ENCODE measurements at places on chromosomes 12 and 14. TPM values are rescaled to one million over a fixed set of nuclear protein-coding genes. Genes with fewer than 3 reads are reported as not detected.

GRCh38 chr12:111454716-111455447 is 49.2 kb downstream of the SH2B3 start:
- H3K4me1 ChIP-seq = peaks cover 16% of the 10 kb centered on the region
- peak overlapping the region; percentile 20 for H3K27ac ChIP-seq
- H3K4me3 ChIP-seq = no peak overlapping the region
- peaks cover 22% of the 10 kb centered on the region for H3K36me3 ChIP-seq

GRCh38 chr12:22321638-22322037 is 12.9 kb downstream of the ST8SIA1 start:
- H3K27me3 ChIP-seq = no peaks in the 10 kb centered on the region
- peak; percentile 16 for DNase-seq
- peak overlapping the region; percentile 14 for H3K27ac ChIP-seq
- no peaks in the 10 kb centered on the region for H3K36me3 ChIP-seq

DNA sequence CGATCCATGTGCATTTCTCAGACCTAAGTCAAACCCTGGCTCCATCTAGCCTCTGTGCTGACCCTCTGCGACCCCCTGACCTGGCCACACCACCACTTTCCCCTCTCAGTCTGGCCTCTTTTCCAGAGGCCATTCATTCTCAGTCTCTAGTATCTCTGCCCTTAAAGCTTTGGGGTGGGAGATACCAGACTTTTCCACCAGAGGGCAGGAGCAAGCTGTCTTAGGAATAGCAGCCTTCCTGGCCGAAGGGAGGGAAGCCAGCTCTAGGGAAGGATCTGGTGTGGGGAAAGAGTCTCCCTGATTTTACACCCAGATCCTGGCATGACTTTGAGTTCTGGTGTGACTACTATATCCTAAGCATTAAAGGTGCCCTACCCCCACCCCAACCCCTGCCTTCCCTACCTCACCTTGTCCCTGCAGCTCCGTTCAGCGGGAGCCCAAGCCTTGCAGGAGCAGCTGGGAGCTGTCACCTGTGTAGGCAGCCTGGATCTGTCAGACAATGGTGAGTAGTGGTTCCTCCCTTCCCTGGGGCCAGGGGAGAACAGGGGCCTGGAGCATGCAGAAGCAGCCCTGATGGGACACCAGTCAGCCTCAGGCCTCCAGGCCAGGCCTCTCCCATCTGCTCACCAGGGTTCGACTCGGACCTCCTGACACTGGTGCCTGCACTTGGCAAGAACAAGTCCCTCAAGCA is 6.6 kb downstream of the CARMIL3 start:
- no peaks in the 10 kb centered on the region for H3K27me3 ChIP-seq
- no peaks in the 10 kb centered on the region for H3K36me3 ChIP-seq
- no peak overlapping the region for H3K27ac ChIP-seq
- peak; percentile 53 for DNase-seq
- H3K4me1 ChIP-seq = peaks cover 3% of the 10 kb centered on the region

DNA sequence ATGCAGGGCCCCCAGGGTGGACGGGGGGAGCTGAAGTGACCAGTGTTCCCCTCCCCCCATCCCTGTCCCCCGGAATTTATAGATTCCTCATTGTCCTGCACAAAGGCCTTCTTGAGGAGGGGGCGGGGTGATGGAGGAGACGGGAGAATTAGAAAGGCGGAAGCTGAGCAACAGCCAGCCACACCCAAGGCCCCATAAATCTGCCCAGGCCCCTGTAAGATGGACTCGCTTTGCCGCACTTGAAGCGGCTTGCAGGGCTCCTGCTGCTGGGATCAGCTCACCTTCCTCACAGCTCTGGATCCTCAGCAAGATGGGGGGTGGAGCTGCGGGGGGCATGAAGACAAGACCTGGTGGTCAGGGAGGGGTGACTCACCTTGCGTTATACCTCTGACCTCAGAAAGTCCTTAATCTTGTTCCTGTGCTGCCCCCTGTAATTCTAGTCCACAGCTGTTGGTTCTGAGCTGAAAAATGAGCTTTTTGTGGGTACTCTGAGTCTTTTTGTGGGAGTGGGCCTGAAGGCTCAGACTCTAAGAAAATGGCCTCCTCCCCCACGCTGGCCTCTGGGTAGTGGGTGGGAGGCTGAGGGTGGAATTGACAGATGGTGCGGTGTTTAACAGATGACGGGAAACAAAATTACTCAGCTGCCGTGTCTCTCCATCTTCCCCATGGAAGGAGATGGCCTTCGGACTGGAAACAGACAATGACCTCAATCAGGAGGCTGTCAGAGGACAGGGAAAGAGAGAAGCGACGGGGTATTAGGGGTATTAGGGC is 15.8 kb upstream of the ANKRD33 start:
- peaks cover 39% of the 10 kb centered on the region for H3K27me3 ChIP-seq
- H3K4me1 ChIP-seq = peaks cover 23% of the 10 kb centered on the region
- H3K4me3 ChIP-seq = no peak overlapping the region
- DNase-seq = no peak

The ARHGDIB gene
- total RNA-seq = 402 TPM

- H3K4me3 ChIP-seq = no peak overlapping the region
- peak; percentile 55 for DNase-seq
- H3K4me1 ChIP-seq = peaks cover 15% of the 10 kb centered on the region
- peak overlapping the region; percentile 25 for H3K27ac ChIP-seq
Observed at GRCh38 chr12:123905319-123905925, 67.2 kb downstream of the CCDC92 start.

GRCh38 chr12:55720894-55721444 is 776 bp downstream of the RDH5 start:
- no peaks in the 10 kb centered on the region for H3K27me3 ChIP-seq
- no peak overlapping the region for H3K4me3 ChIP-seq
- no peak overlapping the region for H3K27ac ChIP-seq
- H3K4me1 ChIP-seq = peaks cover 25% of the 10 kb centered on the region
- DNase-seq = no peak

GRCh38 chr14:57212919-57213318 is 55.8 kb downstream of the EXOC5 start:
- H3K4me1 ChIP-seq = peaks cover 9% of the 10 kb centered on the region
- no peak overlapping the region for H3K4me3 ChIP-seq
- no peak for DNase-seq
- H3K27me3 ChIP-seq = no peaks in the 10 kb centered on the region
- no peak overlapping the region for H3K27ac ChIP-seq

The ARID4A gene
- total RNA-seq = 33.9 TPM

The OAS2 gene
- 80.2 TPM for total RNA-seq

GRCh38 chr12:5458229-5459050 is 26.5 kb downstream of the NTF3 start:
- H3K27me3 ChIP-seq = peaks cover 5% of the 10 kb centered on the region
- DNase-seq = no peak
- no peak overlapping the region for H3K4me3 ChIP-seq
- H3K4me1 ChIP-seq = peaks cover 3% of the 10 kb centered on the region
- no peak overlapping the region for H3K27ac ChIP-seq

- H3K36me3 ChIP-seq = peaks cover 2% of the 10 kb centered on the region
- H3K4me1 ChIP-seq = peaks cover 63% of the 10 kb centered on the region
- H3K4me3 ChIP-seq = peak overlapping the region; percentile 92
- H3K27me3 ChIP-seq = no peaks in the 10 kb centered on the region
Observed at GRCh38 chr14:73785336-73785833, 66.2 kb upstream of the PTGR2 start.

GRCh38 chr14:104898870-104899510 is 25.7 kb upstream of the PLD4 start:
- no peak overlapping the region for H3K27ac ChIP-seq
- no peaks in the 10 kb centered on the region for H3K36me3 ChIP-seq
- peaks cover 10% of the 10 kb centered on the region for H3K27me3 ChIP-seq
- no peak overlapping the region for H3K4me3 ChIP-seq
- H3K4me1 ChIP-seq = no peaks in the 10 kb centered on the region
- DNase-seq = no peak

The SMCO3 gene
- total RNA-seq = not detected

GRCh38 chr12:2666411-2666810 is 128.4 kb upstream of the FKBP4 start:
- no peak overlapping the region for H3K27ac ChIP-seq
- H3K4me3 ChIP-seq = no peak overlapping the region
- H3K27me3 ChIP-seq = no peaks in the 10 kb centered on the region
- H3K4me1 ChIP-seq = no peaks in the 10 kb centered on the region
- no peak for DNase-seq

The OR4K17 gene
- total RNA-seq = not detected

The CMA1 gene
- total RNA-seq = not detected

The SCARB1 gene
- 14.5 TPM for total RNA-seq

DNA sequence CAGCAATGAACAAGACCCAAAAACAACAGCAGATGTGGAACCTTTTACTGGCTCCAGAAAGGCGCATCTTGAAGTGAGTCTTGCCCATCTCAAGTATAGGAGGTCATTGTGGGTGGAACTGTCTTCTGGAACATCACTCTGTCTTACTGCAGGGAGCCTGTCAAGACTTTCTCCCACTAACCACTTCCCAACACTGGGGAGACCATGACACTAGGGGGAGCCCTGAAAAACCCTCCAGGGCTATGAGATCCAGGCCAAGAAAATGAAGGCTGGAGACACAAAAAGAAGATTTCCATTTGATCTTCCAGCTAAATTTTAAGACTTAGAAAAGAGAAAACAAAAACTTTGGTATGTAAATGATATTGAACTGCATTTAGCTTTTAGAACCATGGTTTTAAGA is 13.5 kb upstream of the ATG14 start:
- no peak overlapping the region for H3K4me3 ChIP-seq
- H3K36me3 ChIP-seq = no peaks in the 10 kb centered on the region
- no peak for DNase-seq
- peaks cover 4% of the 10 kb centered on the region for H3K4me1 ChIP-seq
- no peaks in the 10 kb centered on the region for H3K27me3 ChIP-seq

DNA sequence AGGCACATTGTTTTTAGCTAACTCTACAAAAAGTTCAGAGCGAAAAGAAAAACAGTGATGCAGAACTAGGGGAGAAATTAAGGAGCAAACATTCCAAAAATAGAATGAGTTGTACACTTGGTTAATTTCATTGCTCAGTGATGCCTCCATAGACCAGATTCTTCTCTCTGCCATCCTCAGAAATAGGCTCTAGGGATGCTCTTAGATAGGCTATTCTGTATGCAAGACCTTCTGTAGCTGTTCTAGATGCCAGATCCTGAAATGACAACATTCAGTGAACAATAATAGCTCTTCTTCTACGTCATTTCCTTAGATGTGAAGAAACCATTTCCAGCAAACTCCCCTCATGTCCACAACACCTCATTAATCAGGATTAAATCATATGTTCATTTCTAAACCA is 466.3 kb downstream of the DIO2 start:
- H3K36me3 ChIP-seq = no peaks in the 10 kb centered on the region
- H3K27me3 ChIP-seq = no peaks in the 10 kb centered on the region
- H3K4me1 ChIP-seq = no peaks in the 10 kb centered on the region
- H3K4me3 ChIP-seq = no peak overlapping the region
- H3K27ac ChIP-seq = no peak overlapping the region

GRCh38 chr12:48067250-48067938 is 38.5 kb downstream of the SENP1 start:
- peaks cover 16% of the 10 kb centered on the region for H3K4me1 ChIP-seq
- peaks cover 9% of the 10 kb centered on the region for H3K36me3 ChIP-seq
- H3K27me3 ChIP-seq = no peaks in the 10 kb centered on the region
- H3K4me3 ChIP-seq = no peak overlapping the region

DNA sequence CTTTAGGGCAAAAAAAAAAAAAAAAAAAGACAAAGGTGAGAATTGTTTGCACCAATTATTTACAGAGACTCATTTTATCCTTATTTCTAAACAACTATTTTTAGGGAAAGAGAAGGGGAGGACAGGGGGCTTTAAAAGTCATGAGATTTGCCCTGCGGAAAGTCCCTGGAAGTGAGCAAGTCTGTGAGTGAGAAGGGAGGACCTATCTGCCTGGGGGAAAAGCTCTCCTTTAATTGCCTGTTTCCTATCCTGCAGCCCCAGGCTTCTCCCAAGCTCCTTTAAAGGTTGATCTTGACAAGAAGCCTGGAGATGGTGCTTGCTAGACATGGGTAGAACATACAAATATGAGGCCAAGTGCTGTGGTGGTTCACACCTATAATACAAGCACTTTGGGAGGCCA is 8.3 kb upstream of the CHST11 start:
- H3K4me1 ChIP-seq = no peaks in the 10 kb centered on the region
- H3K36me3 ChIP-seq = no peaks in the 10 kb centered on the region
- no peak for DNase-seq
- peaks cover 5% of the 10 kb centered on the region for H3K27me3 ChIP-seq
- no peak overlapping the region for H3K4me3 ChIP-seq

- H3K27me3 ChIP-seq = no peaks in the 10 kb centered on the region
- peak overlapping the region; percentile 92 for H3K27ac ChIP-seq
- H3K4me3 ChIP-seq = peak overlapping the region; percentile 99
Observed at GRCh38 chr12:113333877-113334785, 778 bp downstream of the SLC8B1 start.

GRCh38 chr12:130981074-130981742 is 27.5 kb downstream of the ADGRD1 start:
- no peak overlapping the region for H3K4me3 ChIP-seq
- no peak overlapping the region for H3K27ac ChIP-seq
- no peaks in the 10 kb centered on the region for H3K36me3 ChIP-seq
- H3K4me1 ChIP-seq = no peaks in the 10 kb centered on the region
- no peak for DNase-seq
- peaks cover 26% of the 10 kb centered on the region for H3K27me3 ChIP-seq

The FGD6 gene
- total RNA-seq = 2.0 TPM

DNA sequence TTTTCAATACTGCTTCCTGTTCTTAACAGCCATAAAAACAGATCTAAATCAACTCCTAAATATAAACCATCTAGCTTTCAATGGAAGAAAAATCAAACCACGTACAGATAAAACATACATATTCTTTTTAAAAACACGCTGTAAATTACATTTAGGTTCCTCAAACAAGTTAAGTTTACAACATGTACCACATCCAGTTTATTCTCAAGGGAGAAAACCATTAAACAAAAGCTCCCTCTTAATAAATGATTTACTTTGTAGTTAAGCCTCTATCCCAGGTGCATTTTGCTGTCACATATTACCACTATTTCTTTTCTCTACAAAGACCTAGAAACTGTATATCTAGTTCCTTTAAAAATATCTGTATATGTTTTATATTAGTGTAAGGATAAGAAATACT is 3.1 kb downstream of the NUMB start:
- H3K27ac ChIP-seq = no peak overlapping the region
- H3K4me3 ChIP-seq = no peak overlapping the region
- H3K27me3 ChIP-seq = no peaks in the 10 kb centered on the region
- DNase-seq = no peak
- peaks cover 51% of the 10 kb centered on the region for H3K4me1 ChIP-seq
- peaks cover 8% of the 10 kb centered on the region for H3K36me3 ChIP-seq
